Stimulated activated CD4-positive, alpha-beta T cell treated with anti-CD3 and anti-CD28 coated beads, Interleukin-2, amount 100 ng/mL, for 48 hours (primary cell): ENCODE measurements at places on chromosomes 4 and X.

DNA sequence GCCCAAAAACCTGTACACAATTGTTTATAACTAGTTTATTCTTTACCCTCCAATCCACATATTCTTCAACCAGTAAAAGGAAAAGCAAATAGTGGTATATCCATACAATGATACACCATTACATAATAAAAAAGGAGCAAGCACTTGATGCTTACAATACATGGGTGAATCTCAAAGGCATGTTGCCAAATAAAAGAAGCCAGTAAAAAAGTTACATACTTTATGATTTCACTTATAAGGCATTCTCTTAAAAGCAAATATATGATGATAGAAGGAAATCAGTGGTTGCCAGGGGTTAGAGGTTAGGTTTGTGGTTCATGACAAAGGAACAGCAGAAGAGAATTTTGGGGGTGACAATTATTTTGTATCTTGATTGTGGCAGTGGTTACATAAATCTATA lies 896.1 kb upstream of the LCORL start:
- no peak for DNase-seq

DNA sequence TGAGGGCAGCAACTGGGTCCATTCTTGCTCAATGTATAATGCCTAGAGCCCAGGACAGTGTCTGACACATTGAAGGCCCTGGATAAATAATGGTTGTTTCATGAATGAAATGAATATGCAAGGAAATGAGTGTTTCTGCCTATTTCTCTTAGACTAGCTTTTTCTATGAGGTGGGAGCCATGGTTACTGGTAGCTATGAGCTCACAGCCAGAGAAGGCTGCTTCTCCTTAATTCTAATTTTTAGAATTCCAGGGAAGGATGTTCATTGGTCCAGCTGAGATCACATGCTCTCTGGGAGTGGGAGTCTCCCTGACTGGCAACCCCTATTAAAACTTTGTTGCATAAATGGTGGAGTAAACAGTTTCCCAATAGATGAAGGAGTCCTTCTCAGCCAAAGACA lies 9.7 kb upstream of the DCUN1D4 start:
- no peak for DNase-seq

GRCh38 chr4:70802928-70803580 lies 36.6 kb downstream of the GRSF1 start:
- DNase-seq = no peak

GRCh38 chrX:101682723-101683122 lies 23.1 kb upstream of the ARMCX2 start:
- DNase-seq = no peak

- DNase-seq = no peak
These were observed at the start of gene GLOD5 for GRCh38 chrX:48761674-48762471. TSS of gene GLOD5 (plus strand) at chrX:48761747. CDS start at chrX:48761791, 44 bp downstream.
